ENCODE measurements at places on chromosomes 13 and 19.
A peak's percentile ranks its signal among the peaks of the same experiment; 100 is the strongest.

DNA sequence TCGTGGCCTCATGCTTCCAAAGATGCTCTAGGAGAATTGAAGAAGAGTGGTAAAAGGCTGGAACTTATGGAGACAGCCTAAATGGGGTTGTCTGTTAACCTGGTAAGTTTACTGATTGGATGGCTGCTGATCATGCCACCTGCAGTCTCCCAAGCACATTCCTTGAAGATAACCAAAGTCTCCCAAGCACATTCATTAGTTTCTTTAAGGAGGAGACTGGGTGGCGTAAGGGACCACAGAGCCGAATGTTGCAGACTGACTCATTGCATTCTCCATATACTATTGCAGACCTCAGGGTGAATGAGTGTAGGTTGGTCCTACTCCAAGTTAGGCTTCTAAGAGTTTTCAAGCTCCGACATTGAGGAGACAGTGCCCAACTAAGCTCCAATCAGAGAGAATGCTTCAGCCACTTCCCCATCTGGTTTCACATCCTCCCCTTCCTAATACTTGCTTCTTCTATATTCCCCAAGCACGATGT is at the start of gene IGFL3:
Gene IGFL3, minus strand, starts transcription at position 51 of the 478 bp plus-strand sequence. Its CDS starts 39 bp downstream, at position 12.
- no peak within 1 kb of the TSS for H3K4me3 ChIP-seq
- no peak for DNase-seq
- H3K4me1 ChIP-seq: no peaks in the 10 kb centered on the region
- H3K27ac ChIP-seq: no peak within 1 kb of the TSS
- peaks cover 68% of the 10 kb centered on the region for H3K27me3 ChIP-seq

- H3K27me3 ChIP-seq: no peaks in the 10 kb centered on the region
- no peak overlapping the region for H3K4me3 ChIP-seq
- no peaks in the 10 kb centered on the region for H3K36me3 ChIP-seq
- no peak overlapping the region for H3K27ac ChIP-seq
These were observed 19.2 kb upstream of the ZC3H13 start for GRCh38 chr13:46071590-46072249.

GRCh38 chr19:28697308-28697707 is 515.6 kb downstream of the UQCRFS1 start:
- no peak for DNase-seq
- no peak overlapping the region for H3K27ac ChIP-seq
- no peaks in the 10 kb centered on the region for H3K36me3 ChIP-seq

GRCh38 chr19:9406798-9407352 is 28.5 kb downstream of the ZNF266 start:
- peaks cover 71% of the 10 kb centered on the region for H3K36me3 ChIP-seq
- DNase-seq: peak; percentile 67
- peak overlapping the region; percentile 72 for H3K27ac ChIP-seq
- H3K4me3 ChIP-seq: peak overlapping the region; percentile 72
- peaks cover 10% of the 10 kb centered on the region for H3K27me3 ChIP-seq

GRCh38 chr19:45506989-45507871 is at the start of gene VASP:
Gene VASP (plus strand): TSS chr19:45507479. CDS start chr19:45507772, 293 bp downstream.
- H3K4me3 ChIP-seq: peak within 1 kb of the TSS; percentile 94
- peaks cover 33% of the 10 kb centered on the region for H3K36me3 ChIP-seq
- H3K4me1 ChIP-seq: peaks cover 52% of the 10 kb centered on the region
- DNase-seq: peak; percentile 92

DNA sequence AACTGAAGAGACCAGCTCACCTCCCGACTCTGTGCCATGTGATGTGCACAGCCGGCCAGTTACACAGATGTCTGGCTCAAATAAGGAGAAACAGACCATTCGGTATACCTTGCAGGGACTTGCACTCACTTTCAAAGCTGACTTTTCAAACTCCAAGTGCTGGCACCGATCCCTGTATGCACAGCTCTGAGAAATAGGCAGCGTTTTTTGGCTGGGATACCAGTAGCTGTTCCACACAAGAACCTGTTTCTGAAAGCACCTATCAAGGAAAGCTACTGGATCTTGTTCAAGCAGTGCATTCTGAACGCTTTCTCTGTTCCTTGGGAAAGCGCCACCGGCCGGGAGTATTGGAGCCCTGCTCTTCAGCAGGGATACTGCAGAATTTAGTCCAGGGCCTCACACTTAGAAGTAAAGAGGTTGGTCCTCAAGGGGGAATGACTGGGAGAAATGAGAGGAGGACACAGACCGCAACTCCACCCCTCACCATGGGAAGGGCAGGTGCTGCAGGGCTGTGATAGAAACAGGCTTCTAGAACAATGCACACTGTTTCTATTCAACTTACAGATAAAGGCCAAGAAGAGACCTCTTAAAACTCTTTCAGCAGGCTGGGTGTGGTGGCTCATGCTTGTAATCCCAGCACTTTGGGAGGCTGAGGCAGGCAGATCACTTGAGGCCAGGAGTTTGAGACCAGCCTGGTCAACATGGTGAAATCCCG is 53.6 kb upstream of the PABPC3 start:
- H3K27ac ChIP-seq: no peak overlapping the region
- H3K4me3 ChIP-seq: no peak overlapping the region
- DNase-seq: no peak
- H3K27me3 ChIP-seq: peaks cover 81% of the 10 kb centered on the region

- H3K4me3 ChIP-seq: no peak overlapping the region
- H3K36me3 ChIP-seq: peaks cover 85% of the 10 kb centered on the region
- H3K4me1 ChIP-seq: peaks cover 11% of the 10 kb centered on the region
- H3K27me3 ChIP-seq: no peaks in the 10 kb centered on the region
- H3K27ac ChIP-seq: peak overlapping the region; percentile 33
- DNase-seq: no peak
These were observed 18.8 kb downstream of the PDCD5 start for GRCh38 chr19:32599736-32600157.

- no peak overlapping the region for H3K4me3 ChIP-seq
- no peaks in the 10 kb centered on the region for H3K36me3 ChIP-seq
- DNase-seq: no peak
- peaks cover 10% of the 10 kb centered on the region for H3K4me1 ChIP-seq
- peaks cover 78% of the 10 kb centered on the region for H3K27me3 ChIP-seq
These were observed 20.5 kb upstream of the IGFL1 start for GRCh38 chr19:46209051-46209450.

DNA sequence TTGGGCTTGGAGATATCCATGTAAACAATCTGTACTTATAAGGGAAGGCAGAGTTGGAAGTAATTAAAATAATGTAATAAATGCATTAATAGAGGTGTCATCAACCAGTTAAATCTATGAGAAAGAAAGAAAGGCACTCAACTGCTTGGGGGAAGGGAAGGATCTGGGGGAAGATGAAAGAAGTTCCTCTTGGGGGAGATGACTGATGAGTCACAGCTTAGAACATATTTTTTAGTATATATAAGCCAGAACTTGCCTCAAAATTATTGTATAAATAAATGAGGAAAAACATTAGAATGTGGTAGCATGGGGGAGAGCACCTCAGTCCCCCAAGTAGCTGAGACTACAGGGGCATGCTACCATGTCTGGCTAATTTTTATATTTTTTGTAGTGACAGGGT is 205.8 kb downstream of the GGACT start:
- H3K27ac ChIP-seq: no peak overlapping the region
- H3K4me3 ChIP-seq: no peak overlapping the region
- H3K36me3 ChIP-seq: peaks cover 19% of the 10 kb centered on the region
- no peaks in the 10 kb centered on the region for H3K27me3 ChIP-seq

GRCh38 chr19:31568724-31569123 is 219.5 kb upstream of the TSHZ3 start:
- H3K27ac ChIP-seq: no peak overlapping the region
- no peaks in the 10 kb centered on the region for H3K36me3 ChIP-seq
- no peak overlapping the region for H3K4me3 ChIP-seq
- peaks cover 4% of the 10 kb centered on the region for H3K27me3 ChIP-seq

GRCh38 chr13:42064259-42064658 is 15.8 kb downstream of the DGKH start:
- peaks cover 9% of the 10 kb centered on the region for H3K4me1 ChIP-seq
- H3K36me3 ChIP-seq: peaks cover 15% of the 10 kb centered on the region
- no peak overlapping the region for H3K4me3 ChIP-seq
- no peaks in the 10 kb centered on the region for H3K27me3 ChIP-seq
- no peak overlapping the region for H3K27ac ChIP-seq

DNA sequence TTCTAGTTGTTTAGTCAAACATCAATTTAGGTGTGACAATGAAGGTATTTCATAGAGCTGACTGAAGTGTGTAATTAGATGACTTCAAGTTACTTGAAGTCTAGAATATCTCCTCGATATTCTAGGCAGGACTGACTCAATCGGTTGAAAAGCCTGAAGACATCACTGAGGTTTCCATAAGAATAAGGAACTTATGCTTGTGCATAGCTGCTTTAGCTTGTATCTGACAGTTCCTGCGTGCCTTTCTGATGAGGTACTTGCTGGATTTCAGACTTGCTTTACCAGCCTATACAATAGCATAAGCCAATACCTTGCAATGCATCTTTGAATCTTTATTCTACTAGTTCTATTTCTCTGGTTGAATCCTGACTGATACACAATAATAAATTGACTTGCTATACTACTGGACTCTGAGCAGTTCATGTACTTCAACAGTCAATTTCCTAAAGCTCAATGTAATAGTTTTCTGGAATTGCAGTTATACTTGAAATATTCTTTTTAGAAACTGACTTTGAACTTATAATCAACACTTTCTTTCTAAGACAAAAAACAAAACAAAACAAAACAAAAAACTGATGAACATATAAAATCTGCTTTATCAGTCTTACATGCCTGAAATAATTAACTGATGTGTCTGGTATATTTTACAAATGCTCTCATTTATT is 1534.8 kb downstream of the SLITRK5 start:
- H3K4me1 ChIP-seq: no peaks in the 10 kb centered on the region
- H3K36me3 ChIP-seq: no peaks in the 10 kb centered on the region
- H3K4me3 ChIP-seq: no peak overlapping the region
- DNase-seq: no peak
- no peaks in the 10 kb centered on the region for H3K27me3 ChIP-seq

GRCh38 chr13:113635709-113636108 is 22.3 kb downstream of the ATP4B start:
- peaks cover 97% of the 10 kb centered on the region for H3K36me3 ChIP-seq
- H3K27me3 ChIP-seq: no peaks in the 10 kb centered on the region
- no peak overlapping the region for H3K27ac ChIP-seq

DNA sequence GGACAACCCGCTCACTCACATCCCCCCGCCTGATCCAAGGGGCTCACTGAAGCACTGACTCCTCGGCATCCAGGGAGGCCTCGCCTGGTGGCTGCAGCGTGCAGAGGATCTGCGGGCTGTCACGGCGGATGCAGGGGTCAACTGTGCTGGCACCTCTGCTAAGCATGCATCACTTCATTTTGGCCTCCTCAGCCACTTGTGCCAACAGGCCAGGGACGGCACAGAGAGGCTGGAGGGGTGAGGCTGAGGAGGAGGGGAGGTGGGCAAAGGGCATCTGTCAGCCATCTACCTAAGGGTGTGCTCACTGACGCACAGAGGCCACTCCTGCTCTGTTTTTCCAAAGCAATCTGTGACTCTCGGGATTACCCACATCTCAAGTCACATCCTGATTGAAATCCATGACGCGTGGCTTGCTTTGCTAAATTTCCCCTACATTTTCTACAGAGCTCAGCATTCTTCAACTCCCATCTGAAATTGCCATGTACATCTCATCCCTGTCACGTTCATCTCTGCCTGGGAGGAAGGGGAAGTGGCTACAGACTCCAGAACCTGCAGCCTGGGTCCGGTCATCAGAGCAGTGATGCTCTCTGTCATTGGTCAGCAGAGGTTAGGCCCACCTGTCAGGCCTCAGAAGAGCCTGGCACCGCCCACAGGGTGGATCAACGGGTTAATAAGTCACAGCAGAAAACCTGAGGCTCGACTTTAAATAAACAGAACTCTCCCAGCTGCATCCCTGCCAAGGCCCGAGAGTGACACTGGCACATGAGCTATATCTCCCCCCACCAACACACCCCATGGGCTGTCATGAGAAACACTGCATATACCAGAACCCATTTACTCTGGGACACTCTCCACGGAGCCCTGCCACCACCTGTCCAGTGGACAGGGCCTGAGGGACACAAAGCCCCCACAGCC is 17.6 kb downstream of the ELL start:
- H3K27me3 ChIP-seq: no peaks in the 10 kb centered on the region
- peaks cover 3% of the 10 kb centered on the region for H3K36me3 ChIP-seq
- H3K4me3 ChIP-seq: no peak overlapping the region

DNA sequence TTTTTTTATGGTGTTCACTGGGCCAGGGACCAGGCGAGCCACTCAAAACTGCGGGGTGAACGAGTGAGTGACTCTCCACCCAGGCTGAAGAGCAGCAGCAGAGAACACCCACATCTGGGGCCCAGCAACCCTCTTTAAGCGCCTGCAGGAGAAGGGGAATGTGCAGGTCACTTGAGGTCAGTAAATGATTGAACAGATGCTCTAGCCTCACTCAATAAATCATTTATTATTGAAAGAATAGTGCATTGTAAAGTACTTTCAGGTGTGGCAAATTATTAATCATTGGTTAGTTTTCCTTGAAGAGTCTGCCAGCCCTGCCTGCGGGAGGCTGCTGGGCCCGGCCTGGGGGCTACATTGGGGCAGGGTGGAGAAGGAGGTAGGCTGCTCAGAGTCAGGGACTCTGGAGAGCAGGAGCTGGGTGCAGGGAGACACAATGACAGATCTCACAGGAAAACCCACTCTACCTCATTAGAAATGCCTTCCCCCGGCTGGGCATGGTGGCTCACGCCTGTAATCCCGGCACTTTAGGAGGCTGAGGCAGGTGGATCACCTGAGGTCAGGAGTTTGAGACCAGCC is 42.5 kb downstream of the ABCC4 start:
- peaks cover 29% of the 10 kb centered on the region for H3K36me3 ChIP-seq
- no peaks in the 10 kb centered on the region for H3K27me3 ChIP-seq
- peaks cover 8% of the 10 kb centered on the region for H3K4me1 ChIP-seq
- H3K27ac ChIP-seq: no peak overlapping the region

DNA sequence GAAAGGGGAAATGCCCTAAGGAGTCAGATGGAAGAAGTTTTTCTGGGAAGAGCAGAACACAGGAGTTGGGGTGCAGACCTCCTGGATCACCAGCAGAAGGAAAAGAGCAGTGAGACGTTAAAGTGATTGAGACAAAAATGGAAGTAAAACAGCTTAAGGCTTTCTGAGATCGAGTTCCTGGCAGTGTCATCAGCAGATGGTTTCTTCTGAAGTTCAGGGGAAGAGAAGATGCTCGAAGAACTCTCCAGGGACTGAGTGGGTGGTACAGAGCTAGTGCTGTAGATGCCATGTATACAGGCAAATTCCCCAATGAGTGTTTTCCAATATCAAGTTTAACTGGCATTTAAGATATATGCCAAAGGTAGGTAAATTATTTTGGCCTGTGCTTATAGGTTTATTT is 272.2 kb upstream of the KLF12 start:
- H3K27me3 ChIP-seq: no peaks in the 10 kb centered on the region
- H3K4me1 ChIP-seq: no peaks in the 10 kb centered on the region
- no peak for DNase-seq
- peaks cover 6% of the 10 kb centered on the region for H3K36me3 ChIP-seq
- no peak overlapping the region for H3K4me3 ChIP-seq

DNA sequence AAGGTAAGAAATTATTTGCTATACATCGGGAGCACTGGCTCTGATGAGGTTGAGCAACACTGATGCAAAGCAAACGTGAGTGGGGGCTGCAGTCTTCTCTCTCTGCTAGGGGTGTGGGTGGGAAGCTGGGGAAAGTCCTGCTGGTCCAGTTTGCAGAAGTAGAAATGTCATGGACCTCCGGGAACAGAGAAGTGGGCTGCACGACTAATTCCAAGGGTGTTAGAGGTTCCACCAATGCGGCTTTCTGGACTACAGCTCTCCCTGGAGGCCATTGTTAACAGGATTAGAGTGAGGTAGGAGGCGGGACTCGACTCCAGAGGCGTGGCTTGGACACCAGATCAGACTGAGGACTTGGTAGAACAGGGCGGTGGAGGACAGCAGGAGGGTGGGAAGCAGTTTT is 5.7 kb upstream of the FBXO27 start:
- H3K27ac ChIP-seq: no peak overlapping the region
- DNase-seq: no peak
- no peak overlapping the region for H3K4me3 ChIP-seq
- H3K4me1 ChIP-seq: no peaks in the 10 kb centered on the region

GRCh38 chr19:56134654-56134921 is 6.5 kb upstream of the ZNF444 start:
- peaks cover 4% of the 10 kb centered on the region for H3K4me1 ChIP-seq
- DNase-seq: no peak
- no peak overlapping the region for H3K4me3 ChIP-seq
- H3K27ac ChIP-seq: no peak overlapping the region
- H3K36me3 ChIP-seq: no peaks in the 10 kb centered on the region

Data from activated T-cell treated with anti-CD3 and anti-CD28 coated beads, Interleukin-2, amount 50 U/mL, for 24 hours (primary cell).